ENCODE measurements at places on chromosomes 1 and 21.

- peak; percentile 53 for DNase-seq
Measured at GRCh38 chr1:226870401-226871279, at the start of gene PSEN2. Gene PSEN2 (plus strand): TSS chr1:226870616. CDS start chr1:226881908, 11,292 bp downstream.

DNA sequence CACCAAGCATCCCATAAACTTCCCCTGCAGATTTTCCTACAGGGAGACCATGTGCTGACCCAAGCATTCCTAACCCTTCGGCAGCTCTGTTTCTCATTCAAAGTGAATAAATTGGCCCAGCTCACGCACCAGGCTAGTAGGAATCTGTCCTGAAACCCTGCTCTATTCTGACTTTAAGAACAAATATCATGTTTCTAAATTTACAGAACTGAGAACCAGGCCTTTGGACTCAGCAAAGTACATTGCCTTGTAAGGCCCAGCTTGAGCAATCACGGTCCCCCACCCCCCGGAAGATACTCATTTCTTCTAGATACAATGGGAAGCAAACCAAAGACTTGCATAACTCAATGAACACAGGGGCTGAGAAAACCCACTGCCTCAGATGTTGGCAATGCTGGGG lies 160.1 kb upstream of the NFIA start:
- no peak for DNase-seq

DNA sequence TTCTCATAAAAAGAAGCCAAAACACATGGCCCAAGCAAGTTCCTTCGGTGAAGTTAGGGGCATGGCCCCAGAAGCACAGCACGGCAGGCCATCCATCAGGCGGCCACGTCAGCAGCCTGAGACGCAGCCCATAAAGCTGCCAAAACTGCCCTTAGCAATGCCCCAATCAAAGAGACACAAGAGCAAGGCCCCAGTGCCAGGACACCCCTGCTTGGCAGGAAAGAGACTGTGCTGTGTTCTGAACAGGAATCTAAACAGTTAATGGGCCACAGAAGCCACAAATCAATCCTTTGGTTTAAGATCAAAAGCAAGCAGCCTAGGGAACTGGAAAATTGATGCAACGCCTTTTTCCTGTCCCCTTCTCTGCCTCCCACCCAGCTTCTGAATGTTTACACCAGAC lies 497.0 kb upstream of the USP24 start:
- DNase-seq = no peak

DNA sequence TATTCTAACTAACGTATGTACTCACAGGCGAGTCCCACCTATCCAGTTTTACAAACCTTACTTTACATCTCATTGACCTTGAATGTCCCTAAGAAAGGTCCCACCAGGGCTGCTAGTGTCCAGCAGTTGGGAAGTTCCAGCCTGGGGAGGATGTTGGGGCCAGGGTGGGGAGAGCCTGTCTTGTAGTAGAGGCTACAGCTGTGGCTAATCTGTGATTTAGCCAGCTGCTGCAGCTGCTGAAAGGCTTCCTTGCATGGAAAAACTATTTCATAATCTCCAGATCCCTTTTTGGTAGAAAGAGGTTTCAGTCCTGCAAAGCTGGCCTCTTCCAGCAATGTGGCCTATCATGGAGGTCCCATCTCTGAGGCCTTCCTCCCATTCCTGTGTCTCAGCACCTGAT lies 23.1 kb downstream of the TNN start:
- DNase-seq = no peak

GRCh38 chr1:207173396-207173795 lies 69.4 kb downstream of the C4BPA start:
- no peak for DNase-seq

DNA sequence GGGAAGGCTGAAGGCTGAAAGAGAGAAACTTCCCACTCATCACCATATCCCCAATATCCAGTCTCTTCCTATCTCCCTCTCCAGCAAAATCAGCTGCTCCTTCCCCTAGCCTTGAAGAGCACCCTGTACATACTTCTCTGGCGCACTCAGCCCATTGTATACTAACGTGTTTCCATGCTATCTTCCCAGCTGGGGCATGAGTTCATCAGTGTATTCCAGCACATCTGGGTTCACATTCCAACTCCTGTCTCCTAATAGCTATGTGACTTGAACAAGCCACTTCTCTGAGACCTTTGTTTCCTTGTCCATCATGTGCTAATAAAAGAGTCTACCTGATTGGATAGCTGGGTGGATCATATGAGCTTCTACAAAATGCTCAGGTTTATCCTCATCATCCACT lies 51.1 kb upstream of the OLIG2 start:
- DNase-seq = no peak

DNA sequence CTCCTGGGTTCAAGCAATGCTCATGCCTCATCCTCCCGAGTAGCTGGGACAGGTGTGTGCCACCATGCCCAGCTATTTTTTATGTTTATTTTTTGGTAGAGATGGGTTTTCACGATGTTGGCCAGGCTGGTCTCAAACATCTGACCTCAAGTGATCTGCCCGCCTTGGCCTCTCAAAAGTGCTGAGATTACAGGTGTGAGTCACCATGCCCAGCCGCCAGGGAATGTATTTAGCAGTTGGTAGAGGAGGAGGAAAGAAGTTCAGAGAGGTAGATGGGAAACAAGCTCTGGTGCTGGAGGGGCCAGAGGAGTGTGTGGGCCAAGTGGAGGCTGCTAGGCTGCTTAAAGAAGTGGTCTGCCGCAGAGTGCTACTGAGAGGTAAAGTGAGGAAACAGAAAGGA lies 6.0 kb downstream of the DOP1B start:
- DNase-seq = no peak

DNA sequence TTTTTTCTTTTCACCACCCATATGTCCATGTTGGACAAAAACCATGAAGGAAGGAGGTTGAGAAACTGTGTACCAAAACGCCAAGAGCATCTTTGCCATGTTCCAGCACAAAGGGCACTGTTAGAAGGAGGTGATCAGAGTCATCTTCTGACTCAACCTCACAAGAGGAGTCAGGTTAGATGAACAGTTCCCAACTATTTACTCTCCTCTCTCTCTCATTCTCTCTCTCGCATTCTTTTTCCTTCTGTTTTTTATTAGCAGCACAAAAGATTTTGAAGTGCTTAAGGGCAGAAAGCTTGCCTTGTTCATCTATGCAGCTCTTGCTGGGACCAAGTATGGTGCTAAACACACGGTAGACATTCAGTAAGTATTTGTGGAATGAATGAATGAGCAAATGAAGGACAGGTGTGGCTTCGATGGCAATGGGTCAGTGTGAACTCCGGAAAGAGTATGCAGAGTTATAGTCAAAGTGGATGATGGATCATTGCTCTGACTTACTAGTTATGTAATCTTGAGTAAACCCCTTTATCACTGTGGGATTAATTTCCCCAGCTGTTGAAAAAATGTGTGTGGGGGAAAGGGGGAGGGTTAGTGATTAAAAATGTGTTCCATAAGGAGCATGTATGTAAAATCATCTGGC lies 33.9 kb downstream of the DDR2 start:
- no peak for DNase-seq

- DNase-seq = peak; percentile 60
Measured at GRCh38 chr21:45747802-45748445, 104.4 kb downstream of the PCBP3 start.

GRCh38 chr1:204449678-204450280 lies 38.2 kb upstream of the PPP1R15B start:
- no peak for DNase-seq

DNA sequence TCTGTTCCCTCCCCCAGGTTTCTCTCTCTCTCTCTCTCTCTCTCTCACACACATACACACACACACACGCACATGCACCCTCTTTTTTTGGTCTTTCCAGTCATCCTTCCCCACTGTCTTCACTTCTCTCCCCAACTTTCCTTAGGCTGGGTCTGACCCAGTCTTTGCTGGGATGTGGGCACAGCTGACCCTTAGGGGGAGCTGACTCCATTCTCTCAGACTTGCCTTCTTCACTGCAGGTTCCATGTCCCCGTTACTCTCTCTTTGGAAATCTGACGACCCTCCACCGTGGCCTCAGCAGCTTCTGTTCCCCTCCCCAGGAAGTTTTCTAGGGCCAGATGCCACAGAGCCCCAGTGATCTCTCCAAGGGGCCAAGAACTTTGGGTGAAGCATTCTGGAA lies 2.1 kb downstream of the DISP3 start:
- no peak for DNase-seq

- peak; percentile 60 for DNase-seq
Measured at GRCh38 chr1:3313576-3313950, 140.9 kb upstream of the ARHGEF16 start.

DNA sequence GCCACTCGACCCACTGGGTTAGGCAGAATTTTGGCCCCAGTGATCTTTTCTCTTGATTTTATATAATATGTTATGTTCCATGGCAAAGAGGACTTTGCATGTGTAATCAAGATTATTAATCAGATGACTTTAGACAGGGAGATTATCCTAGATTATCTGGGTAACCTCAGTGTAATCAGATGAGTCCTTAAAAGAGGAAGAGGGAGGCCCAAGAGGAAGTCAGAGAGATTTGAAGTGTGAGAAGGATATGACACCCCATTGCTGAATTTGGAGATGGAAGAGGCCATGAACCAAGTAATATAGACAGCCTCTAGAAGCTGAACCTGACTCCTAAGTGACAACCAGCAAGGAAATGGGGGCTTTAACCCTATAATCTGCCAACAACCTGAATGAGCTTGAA lies 117.1 kb upstream of the CSF3R start:
- no peak for DNase-seq

DNA sequence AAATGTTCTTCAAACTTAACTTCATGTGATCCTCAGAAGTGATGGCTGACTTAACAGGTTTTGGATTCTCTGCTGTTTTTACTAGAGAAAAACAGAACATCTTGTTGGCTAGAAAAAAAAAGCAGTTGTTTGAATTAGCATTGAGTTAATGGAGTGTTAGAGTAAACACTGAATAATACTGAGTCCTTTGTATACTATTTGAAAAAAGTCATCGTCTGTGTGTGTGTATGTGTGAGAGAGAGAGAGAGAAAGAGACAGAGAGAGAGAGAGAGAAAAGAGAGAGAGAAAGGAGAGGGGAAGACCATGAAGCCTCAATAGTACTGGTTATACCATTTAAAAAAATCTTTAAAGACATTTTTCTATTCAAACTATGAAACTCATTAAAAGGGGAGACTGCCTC lies 10.4 kb downstream of the ZNF697 start:
- no peak for DNase-seq

GRCh38 chr1:145785547-145785946 lies 38.3 kb downstream of the RNF115 start:
- DNase-seq = no peak

DNA sequence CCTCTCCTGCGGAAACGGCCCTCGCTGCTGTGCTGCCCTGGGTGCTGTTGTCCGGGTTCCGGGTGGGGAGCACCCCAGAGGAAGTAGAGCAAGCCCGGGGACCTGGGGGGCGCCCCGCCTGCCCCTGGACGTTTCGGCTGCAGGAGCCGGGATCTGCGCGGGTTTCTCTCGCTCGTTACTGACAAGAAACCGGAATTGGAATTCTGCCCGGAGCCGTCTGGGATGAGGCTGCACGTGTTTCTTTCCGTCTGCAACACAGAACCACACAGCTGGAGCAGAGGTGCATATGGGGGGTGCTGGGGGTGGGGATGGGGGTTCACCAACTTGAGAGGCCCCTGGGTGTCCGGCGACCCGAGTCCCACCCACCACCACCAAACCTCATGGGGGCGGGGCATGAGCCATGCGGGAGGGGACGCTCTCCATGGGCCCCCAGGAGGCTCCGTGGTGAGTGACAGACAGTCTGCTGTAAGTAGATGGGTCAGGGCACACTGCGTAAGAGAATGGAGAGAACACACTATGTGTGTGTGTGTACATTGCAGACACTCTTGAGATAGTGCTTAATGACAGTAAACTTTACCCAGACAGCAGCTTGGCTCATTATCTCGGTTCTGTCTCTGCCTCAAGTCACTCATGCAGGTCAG lies 261.4 kb upstream of the C1orf174 start:
- DNase-seq = no peak

DNA sequence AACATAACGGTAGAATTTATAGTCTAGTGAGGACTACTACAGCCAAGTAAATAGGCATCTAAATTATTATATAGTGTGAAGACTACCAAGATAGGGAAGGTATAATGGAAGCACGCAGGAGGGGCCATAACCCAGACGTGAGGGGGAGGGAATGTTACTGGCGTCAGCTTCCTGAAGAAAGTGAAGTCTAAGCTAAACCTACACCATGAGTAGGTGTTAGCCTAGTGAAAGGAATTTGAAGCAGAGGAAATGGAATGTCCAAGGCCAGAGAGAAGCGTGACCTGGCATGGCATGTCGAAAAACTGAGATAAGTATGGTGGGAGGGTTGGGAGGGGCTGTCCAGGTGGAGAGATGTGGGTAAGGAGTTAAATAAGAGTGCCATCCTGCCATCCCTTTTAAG lies 140.5 kb downstream of the SLC44A5 start:
- no peak for DNase-seq

DNA sequence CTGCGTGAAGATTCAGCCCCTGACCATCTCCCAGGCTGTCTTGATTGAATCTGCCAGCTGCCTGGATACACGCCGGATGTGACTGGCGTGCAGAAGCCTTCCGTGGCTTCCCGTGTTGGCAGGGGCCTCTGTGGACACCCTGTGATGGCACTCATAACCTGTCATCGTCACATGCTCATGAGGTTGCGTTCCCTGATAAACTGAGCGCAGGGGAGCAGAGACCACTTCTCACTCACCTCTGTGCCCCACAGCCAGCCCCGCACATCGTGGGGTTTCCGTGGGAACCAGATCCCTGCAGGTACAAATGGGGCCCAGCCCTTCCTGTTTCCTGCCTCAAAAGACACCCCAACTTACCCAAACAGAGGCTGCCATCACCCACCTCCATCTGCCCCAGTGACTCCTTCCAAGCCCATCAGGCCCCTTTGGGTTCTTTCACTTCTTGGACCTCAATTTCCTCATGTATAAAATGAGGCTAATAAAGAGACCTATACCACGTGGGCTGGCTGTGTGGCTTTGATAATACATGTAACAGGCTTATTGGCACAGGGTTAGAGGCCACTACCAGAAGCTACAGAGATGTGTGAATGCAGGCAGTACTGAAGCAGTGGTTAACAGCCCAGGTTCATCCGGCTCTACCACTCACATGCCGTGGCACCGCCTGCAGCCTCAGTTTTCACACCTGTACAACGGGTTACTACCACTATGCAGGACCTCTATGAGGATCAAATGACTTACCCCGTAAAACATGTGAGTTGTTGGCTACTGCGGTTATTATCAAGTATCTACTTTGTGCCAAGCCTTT lies 23.6 kb downstream of the HTR6 start:
- no peak for DNase-seq

GRCh38 chr1:190244406-190244805 lies 233.3 kb downstream of the BRINP3 start:
- no peak for DNase-seq

GRCh38 chr1:102897557-102897956 lies 210.8 kb downstream of the COL11A1 start:
- no peak for DNase-seq

- no peak for DNase-seq
Measured at GRCh38 chr1:110645821-110646735, 28.7 kb downstream of the KCNA3 start.
